ENCODE measurements at places on chromosomes 6 and 20. TPM values are rescaled to one million over a fixed set of nuclear protein-coding genes. Genes with fewer than 3 reads are reported as not detected.

The PHACTR3 gene
- 6.9 TPM for total RNA-seq

The ARFGEF3 gene
- 1.1 TPM for total RNA-seq

The MYH7B gene
- total RNA-seq = 3.1 TPM

The KIF25 gene
- not detected for total RNA-seq

The HMGN4 gene
- 47.8 TPM for total RNA-seq

The GCNT2 gene
- 8.7 TPM for total RNA-seq

All from skin of body (tissue), 3 donors.